ENCODE measurements at places on chromosomes 2 and 18.

DNA sequence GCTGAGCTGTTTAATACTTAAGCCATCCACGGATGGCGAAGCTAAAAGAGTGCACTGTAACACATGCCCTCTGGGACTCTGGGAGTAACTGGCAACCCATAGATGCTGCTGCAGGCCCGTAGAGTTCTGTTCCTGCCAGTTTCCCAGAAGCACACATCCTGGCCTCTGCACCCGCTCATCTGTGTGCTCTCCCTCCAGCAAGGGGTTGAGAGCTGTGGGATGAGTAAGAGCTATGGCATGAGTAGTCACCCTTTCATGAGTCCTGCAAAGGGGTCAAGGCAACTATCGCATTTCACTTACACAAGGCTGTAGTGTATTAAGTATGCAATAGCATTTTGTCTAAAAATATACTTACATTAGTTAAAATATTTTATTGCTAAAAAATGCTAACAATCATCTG is 1341.8 kb upstream of the NXPH2 start:
- DNase-seq, result no peak

DNA sequence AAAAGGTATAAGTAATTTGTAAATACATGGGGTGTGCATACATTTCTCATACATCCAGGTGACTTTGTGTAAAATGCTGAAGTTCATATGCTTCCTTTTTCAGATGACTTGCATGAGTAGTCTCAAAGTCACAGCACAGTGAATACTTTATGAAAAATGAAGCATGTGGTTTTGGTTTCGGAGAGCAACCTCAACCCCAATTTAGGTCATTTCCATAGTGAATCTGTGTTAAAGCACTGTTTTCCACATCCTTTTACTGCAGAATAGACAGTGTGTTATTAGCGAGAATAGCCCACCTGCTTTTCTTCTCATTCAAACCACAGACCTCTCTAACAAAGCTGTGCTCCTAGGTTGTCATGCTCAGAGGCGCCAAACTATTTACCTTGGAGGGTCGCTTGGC is 204.4 kb upstream of the RASGRP3 start:
- DNase-seq, result no peak

- DNase-seq, result no peak
Measured at GRCh38 chr2:30678410-30679137, 128.7 kb downstream of the CAPN13 start.

- no peak for DNase-seq
Measured at GRCh38 chr2:232026910-232027309, 65.4 kb downstream of the DIS3L2 start.

GRCh38 chr2:235709969-235710879 is 216.4 kb downstream of the AGAP1 start:
- DNase-seq, result no peak

GRCh38 chr2:101803945-101804696 is 106.6 kb downstream of the MAP4K4 start:
- no peak for DNase-seq

DNA sequence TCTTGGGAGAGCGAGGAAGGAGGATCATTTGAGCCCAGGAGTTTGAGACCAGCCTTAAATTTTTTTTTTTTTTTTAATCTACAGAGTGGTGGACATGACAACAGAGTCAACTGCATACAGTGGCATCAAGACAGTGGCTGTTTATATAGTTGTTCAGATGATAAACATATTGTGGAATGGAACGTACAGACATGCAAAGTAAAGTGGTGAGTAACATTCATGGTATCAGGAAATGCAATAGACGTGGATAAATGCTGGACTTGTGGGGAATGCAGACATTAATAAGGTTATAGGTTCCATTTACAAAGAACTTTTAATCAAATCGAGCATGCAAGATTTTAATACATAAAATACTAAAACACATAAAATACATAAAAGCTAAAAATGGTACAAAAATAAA is 11.9 kb downstream of the WDR43 start:
- DNase-seq, result no peak

- DNase-seq, result no peak
Measured at GRCh38 chr18:11752116-11752911, 63.2 kb downstream of the GNAL start.

GRCh38 chr18:38801640-38802039 is 1236.0 kb upstream of the CELF4 start:
- no peak for DNase-seq

GRCh38 chr2:3959372-3959771 is 256.0 kb downstream of the DCDC2C start:
- no peak for DNase-seq

DNA sequence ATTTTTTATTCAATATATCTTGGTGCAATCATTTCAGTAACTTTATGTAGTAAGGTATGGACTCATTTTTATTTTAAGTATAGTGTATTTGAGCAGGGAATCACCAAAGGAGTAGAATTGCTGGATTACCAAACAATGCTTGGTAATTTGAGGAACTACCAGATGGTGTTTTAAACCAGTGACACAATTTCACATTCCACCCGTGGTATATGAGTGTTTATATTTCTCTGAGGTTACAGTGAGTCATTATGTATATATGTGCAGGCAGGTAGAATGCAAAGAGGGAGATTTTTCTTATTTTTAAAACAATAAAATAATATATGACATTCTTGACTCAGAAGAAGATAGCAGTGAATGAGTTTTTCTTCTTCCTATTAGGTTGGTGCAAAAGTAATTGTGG is 596.9 kb downstream of the DCC start:
- DNase-seq, result no peak

- DNase-seq, result no peak
Measured at GRCh38 chr18:1422634-1423033, 518.0 kb downstream of the ADCYAP1 start.

DNA sequence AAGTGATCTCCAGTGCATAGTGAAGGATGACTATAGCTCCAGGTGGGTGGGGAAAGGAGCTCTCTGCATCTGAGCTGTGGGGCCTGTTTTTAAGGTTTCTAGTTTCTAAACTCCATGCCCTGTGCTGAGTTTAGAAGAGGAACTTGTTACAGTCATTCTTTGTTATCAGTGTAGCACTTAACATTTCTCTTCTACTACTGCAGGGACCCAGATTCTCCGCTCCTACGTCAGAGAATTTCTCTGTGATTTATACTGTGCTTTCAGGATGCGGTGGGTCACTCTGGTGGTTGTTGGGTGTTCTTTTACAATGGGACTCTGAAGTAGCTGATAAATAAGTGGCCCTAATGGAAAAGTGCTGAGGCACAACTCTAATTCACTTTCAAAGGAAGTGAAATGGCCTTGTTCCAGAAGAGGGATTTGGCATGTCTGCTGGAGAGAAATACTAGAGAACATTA is 122.0 kb downstream of the WDSUB1 start:
- DNase-seq, result no peak

DNA sequence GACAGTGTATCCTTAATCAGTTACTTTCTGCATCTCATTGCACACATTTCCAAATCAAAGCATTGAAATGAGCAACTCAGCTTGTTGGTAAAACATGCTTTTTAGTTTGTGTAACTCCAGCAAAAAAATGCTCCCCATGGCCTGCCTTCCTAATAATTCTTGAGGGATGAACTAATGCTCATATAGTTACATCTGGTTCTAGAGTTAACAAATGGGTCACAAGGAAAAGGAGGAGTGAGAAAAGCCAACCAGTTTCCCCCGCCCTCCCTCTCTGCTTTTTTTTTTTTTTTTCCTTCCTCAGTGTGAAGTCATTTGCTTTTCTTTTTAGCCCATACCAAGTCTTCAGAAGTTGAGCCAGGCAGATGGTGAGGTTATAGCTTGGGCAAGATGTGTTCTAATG is 231.7 kb downstream of the MTX2 start:
- DNase-seq, result no peak

DNA sequence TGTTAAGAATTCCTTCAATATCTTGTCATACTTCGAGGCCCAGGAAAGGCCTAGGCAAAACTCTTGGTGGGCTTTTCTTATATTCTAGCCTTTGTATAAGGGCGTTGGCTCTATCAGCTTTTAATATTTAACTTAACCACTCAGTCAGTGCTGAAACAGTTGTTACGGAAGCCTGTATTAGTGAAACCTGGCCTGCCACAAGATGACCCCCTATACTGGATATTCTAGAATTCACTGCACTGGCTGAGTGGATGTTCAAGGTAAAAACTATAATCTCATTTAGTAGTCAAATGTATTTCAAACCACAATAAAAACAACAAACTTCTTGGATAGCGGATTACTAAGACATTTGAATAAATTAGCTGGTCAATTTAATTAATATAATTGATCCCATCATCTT is 91.7 kb upstream of the HNMT start:
- no peak for DNase-seq

GRCh38 chr2:235511187-235511661 is 17.4 kb downstream of the AGAP1 start:
- no peak for DNase-seq

DNA sequence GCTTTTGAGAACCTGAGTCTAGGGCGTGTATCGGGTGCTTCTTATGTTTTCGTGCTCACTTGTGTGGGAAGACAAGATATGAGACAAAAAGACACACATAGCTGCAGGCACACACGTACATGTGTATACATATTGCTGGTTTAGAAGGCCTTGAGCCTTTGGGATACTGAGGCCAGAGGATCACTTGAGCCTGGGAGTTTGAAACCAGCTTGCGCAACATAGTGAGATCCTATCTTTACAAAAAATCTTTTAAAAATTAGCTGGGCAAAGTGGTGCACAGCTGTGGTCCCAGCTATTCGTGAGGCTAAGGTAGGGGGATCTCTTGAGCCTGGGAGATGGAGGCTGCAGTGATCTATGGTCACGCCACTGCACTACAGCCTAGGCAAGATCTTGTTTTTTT is 18.8 kb upstream of the NEDD4L start:
- no peak for DNase-seq

GRCh38 chr18:54845787-54846186 is 17.5 kb downstream of the RAB27B start:
- DNase-seq, result no peak

GRCh38 chr2:179234658-179235240 is 29.9 kb downstream of the SESTD1 start:
- DNase-seq, result no peak

- DNase-seq, result no peak
Measured at GRCh38 chr18:48831802-48832201, 119.0 kb downstream of the SMAD7 start.

GRCh38 chr2:158624071-158624667 is 167.4 kb downstream of the PKP4 start:
- DNase-seq, result no peak

- DNase-seq, result no peak
Measured at GRCh38 chr2:196410008-196410407, 229.5 kb upstream of the CCDC150 start.

- DNase-seq, result no peak
Measured at GRCh38 chr18:37741032-37741623, 175.5 kb upstream of the CELF4 start.

DNA sequence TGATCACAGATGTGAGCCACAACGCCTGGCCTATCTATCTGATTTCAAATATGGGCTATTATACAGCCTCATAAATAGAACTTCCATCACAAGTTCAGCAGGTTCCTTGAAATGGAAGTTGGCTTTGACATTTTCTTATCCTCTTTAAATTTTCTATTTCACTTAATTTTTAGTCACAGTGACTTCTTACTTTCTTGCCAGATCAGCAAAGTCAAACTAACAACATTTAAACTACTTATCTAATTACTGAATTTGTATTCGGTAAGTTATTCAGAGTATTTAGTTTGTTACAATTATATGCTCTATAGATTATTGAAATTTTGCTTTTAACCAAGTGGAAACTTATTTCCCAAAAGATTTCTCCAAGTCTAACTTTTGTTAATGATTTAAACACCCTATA is 108.2 kb downstream of the BAZ2B start:
- DNase-seq, result no peak

GRCh38 chr18:50694147-50694546 is 125.7 kb downstream of the MRO start:
- no peak for DNase-seq

DNA sequence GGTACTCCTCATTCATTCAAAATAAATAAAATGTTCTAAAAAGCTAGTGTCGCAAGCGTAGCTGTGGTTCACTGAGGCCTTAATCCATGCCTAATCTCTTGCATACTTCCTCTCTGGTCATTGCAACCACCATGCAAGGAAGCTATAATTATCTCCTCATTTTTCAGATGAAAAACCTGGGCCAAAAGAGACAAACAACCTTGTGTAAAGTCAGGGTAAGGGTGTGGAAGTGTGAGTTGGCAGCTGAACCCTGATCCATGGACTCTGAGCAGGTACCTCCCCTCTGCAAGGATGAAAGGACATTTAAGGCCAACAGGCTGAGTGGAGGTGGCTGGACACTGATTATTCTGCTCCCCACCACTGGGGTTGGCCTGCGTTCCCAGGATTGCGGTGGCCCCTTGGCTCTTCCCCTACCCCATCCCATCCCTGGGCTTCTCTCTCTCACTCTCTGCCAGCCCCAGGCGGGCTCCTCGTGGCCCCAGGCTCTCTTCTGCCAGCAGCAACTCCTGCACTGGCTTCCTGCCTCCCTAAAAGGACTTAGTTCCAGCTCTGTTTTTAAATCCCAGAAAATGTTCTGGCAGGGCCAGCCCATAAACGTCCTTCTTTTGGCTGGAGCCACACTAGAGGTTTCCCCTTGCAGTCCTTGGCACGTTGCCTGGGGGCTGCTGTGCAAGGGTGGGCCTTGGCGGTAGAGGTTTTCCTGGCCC is 72.0 kb upstream of the AFF3 start:
- DNase-seq, result no peak

DNA sequence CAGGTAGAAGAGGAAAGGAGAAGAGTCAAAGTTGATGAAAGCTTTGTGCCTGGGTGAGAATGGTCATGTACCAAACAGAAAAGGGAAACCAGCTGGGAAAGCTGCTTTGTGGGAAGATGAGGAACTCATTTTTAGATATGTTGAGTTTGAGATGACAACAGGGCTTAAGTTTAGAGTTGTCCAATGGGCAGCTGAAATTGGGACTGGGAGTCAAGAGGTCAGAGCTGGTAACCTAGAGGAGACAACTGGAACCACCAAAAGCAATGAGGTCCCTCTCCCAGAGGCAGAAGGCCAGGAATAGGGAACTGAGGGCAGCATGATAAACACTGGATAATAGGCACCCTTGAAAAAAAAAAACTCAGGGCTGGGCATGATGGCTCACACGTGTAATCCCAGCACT is 48.8 kb downstream of the SLC4A1AP start:
- no peak for DNase-seq

DNA sequence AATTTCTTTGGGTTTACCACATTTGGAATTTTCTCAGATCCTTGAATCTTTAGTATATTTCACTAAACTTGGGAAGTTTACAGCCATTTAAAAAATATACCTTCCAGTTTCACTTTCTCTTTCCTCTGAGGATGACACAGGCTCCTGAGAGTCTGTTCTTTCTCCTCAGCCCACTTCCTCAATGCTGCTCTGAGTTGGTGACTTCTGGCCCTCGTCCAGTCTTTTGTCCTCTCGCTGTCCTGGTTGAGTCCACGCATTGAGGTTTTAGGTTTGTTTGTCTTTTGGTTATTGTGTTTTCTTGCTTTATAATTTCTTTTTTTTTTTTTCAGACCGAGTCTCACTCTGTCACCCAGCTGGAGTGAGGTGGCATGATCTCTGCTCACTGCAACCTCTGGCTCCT is 40.7 kb upstream of the GALR1 start:
- DNase-seq, result no peak

DNA sequence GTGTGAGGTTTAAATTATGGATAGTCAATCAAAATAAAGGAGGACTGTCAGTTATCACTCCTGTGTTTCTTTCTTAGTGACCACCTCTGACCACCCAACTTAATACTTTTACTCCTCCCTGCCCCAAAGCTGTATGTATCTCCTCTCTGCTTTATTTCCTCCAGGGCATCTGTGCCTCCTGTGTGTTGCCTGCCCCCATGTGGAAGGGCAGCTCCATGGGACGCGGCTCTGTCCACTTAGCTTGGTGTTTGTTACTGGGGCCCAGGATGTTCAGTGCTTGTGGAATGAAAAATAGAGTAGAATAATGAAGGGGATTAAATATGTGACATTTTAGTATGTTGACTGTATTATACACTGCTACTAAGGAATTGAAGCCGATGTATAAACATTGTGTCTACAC is 9.8 kb downstream of the ACP1 start:
- DNase-seq, result no peak
